ENCODE measurements at places on chromosomes 5 and 9.

DNA sequence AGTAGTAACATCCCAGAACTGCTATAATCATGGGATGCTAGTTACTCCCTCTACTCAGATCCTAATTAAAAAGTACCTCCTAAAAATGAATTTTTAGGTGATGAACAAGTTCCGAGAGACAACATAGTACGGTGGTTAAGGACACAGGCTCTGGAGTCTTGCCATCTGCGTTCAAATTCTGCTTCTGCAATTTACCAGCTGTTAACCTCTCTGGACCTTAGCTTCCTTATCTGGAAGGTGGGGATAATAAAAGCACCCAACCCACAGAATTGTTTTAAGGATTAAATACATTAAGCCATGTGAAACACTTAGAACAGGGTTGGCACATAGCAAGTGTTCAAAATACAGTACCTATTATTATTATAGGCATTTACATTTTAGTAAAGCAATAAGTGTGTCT lies 77.5 kb upstream of the XPA start:
- no peak for DNase-seq

DNA sequence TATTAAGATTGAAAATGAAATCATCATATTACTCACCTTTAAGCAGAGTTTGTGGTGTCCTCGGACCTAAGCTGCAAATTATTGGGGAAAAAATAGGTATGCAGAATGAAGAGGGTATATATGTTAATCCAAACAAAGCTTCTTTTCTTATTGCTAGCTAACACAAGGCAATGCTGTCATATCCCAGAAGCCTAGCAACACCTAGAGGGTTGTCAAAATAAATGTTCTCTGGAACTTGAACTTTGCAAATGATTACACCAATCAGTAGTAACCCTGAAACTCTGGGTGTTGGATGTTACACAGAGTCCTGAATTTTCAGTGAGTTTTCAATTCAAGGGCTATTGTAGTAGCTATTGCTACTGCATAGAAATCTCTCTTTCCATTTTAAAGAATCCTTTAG lies at the start of gene C6:
Gene C6 (minus strand): TSS at position 193 of the 400 bp plus-strand sequence. CDS start 10,302 bp downstream, outside the sequence.
- no peak for DNase-seq

- no peak for DNase-seq
Measured at GRCh38 chr5:161167016-161167767, 315.2 kb upstream of the ATP10B start.

DNA sequence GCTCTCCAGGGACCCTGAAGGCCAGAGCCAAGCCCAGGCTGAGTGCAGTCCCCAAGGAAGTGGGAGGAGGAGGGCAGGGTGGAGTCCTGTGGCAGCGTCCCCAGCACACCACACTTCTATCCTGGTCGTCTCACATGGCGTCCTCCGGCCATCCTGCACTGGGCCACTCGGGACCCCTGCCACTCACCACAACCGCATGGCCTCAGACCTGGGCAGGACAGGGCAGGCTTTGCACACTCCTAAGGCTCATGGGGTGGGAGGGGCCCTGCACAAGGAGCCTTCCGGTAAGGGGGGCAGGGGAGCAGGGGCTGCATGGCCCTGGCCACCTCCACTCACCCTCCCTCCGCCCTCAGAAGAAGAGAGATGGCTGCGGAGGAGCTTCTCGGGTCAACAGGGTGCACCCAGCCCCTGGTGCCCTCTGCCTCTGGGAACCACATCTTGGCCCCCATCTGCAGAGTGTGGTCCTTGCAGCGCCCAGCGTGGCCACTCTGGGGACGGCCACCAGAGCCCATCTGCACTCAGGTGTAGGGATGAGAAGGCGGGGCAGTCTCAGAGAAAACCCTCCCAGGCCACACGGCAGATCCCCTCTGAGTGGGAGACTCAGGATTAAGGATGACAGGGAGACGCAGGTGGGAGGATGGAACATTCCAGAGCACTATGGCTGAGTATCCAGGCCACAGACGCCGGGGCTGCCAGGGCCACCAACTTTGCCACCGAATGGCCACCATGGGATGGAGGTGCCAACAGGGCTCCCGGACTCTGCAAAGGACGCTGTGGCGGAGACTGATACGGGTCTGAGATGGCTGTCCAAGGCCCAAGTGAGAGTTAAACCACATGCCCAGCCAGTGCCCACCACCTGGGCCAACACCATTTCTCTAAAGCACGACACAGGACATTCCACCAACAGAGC lies 7.6 kb downstream of the TPPP start:
- DNase-seq = no peak

GRCh38 chr9:91677331-91677730 lies 253.7 kb upstream of the NFIL3 start:
- DNase-seq = no peak

- DNase-seq = peak; percentile 46
Measured at GRCh38 chr5:179795049-179795862, 1.5 kb downstream of the LTC4S start.

DNA sequence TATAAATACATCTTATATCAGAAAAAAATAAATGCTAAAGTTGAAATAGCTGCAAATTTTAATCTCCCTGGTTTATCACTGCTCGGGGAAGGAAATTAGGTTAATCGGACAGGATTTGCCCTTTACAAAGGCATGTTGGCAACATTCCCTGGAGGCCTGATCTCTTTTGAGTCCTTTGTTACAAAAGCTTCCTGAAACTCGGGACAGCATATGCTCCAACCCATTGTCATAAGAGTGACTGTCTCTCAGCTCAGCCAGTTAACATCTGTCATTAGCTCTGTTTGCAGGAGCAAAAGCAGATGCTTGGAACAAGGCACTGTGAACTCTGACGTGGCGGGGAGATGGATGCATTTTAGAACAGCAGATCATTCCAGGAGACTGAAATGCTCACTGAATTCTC lies 80.6 kb downstream of the MYO10 start:
- no peak for DNase-seq

- DNase-seq = no peak
Measured at GRCh38 chr9:12997009-12997408, 222.2 kb downstream of the LURAP1L start.
